ENCODE measurements at places on chromosomes 16 and 17.

DNA sequence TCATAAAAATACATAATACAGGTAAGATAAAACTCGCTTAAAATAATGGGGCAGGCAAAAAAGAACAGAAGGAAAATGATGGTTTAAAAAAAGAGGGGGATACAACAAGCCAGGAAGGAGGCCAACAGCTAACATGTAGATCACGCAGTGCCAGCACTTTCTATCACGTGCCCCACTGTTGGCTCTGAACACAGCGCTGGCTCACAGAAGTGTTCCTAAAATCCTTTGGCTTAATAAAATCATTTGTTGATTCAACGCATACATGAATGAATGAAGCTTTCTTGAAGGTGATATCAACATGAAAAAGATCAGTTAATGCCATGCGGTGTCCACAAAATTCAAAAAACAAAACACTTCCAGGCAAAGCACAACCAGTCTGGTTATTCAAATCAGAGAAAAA, 8.5 kb downstream of the ITGAE start:
- no peak for DNase-seq

DNA sequence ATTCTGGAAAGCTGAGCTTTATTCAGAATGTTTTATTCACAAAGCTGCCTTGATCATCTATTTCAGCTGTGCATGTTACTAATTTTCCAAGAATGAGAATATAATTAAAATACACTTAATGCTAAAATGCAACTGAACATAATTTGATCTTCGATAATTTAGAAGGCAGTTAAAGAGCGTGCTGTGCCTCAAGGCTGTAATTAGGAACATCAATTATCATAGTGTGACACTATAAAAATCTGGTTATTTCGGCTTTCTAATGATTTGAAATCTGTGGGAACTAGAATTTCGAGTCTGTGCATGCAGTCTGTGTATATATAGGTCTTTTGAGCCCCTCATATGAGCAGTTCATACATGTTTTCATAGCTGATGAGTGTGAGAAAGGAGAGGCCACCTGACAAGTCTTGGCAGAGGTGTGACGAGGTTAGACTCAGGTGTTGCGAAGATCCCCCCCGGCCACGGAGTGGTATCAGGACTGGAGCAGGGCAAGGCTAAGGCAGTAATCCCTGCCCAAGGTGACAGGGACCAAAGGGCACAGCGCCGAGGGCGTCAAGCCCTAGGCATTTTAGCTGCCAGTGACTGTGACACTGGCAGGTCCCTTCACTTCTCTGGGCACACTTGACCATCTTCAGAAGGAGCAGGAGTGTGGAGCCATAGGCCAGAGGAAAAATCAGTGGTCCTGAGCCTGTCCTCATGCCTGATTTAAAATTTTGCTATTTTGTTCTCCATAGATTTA, 328.5 kb downstream of the SNX29 start:
- no peak for DNase-seq

DNA sequence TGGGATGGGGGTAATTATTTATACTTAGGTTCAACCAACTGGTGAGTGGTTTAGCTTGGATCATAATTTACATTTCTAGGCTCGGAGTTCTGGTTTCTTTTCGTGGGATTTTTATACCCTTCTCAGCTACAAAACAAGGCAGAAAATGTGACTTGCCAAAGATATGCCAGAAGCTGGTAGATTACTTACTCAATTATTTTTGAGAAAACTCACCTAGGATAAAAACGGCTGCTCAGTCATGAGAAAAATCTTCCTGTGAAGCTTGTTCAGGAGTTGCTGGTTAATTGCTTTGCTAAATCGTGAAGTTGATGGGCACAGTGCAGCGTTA, 1.1 kb downstream of the NDEL1 start:
- DNase-seq: no peak

DNA sequence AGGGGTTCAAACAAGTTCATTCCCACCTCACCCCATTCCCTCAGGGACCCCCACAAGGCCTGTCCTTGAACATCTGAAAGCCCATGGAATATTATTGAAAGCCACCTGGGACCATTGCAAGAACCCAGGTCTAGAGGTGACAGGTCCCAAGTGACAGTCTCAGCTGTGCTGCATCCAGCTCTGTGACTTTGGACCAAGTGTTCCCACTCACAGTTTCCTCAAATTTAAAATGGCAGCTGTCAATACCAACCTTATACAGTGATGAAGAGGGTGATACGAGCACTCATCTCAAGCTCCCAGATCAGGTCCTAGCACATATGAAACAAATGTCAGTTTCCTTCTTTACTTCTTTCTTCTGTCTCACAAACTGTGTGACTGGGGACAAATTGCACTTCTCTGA, 9.1 kb downstream of the ERAL1 start:
- DNase-seq: no peak

DNA sequence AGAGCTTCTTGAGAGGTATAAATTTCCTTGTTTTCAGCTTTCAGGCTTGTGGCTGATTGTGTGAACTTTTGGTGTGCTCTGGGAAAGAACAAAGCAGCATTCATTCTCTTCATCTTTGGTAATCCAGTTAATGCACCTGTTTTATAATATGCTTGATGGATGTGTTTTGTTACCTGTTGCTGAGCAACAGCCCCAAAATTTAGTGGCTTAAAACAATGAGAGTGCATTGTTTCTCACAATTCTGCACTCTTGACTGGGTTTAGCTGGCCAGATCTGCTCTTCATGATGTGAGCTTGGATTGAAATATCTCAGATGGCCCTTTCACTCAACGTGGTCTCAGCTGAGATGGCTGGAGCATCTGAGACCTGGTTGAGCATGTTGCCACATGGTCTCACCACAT, 58.7 kb upstream of the NOL11 start:
- DNase-seq: no peak

GRCh38 chr17:9175700-9176467, 154.6 kb downstream of the NTN1 start:
- DNase-seq: no peak

DNA sequence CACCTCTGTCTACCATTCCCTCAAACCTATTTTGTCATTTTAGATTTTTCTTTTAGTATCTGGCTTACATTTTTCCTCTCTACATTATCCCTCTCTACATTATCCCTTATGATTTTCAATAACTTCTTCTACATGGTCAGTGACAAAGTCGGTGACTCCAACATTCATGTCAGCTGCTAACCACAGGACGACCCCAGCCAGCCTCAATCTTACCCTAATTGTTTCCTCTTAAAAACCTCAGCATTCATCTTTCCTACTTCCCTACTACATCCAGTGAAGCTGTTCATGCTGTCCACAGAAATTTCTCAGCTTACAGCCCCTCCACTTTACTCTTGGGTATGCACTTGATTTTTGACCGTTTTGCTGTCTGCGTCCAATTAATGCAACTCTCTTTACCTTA, 8.3 kb downstream of the MYH10 start:
- DNase-seq: no peak

DNA sequence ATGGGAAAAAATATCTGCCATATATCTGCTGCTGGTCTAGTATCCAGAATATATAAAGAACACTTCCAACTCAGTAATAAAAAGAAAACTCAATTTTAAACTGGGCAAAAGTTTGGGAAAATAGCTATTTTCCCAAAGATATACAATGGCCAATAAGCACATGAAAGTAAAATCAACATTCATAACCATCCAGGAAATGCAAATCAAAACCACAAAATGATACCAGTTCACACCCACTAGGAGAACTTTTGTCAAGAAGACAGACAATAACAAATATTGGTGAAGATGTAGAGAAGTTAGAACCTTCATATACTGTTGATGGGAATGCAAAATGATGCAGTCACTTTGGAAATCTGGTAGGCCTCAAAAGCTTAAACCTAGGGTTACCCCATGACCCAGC, 33.4 kb upstream of the RPRML start:
- no peak for DNase-seq

DNA sequence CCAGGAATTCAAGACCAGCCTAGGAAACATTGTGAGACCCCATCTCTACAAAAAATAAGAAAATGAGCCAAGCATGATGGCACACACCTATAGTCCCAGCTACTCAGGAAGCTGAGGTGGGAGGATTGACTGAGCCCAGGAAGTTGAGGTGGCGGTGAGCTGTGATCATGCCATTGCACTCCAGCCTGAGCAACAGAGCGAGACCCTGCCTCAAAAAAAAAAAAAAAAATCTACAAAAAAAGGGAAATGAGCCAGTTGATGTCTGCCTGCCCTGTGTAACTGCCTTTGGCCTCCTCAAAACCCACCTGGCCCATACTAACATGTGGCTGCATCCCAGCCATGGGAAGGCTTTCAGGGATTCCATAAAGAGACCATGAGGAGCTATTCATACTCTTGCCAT, 4.5 kb downstream of the RANBP10 start:
- DNase-seq: no peak

DNA sequence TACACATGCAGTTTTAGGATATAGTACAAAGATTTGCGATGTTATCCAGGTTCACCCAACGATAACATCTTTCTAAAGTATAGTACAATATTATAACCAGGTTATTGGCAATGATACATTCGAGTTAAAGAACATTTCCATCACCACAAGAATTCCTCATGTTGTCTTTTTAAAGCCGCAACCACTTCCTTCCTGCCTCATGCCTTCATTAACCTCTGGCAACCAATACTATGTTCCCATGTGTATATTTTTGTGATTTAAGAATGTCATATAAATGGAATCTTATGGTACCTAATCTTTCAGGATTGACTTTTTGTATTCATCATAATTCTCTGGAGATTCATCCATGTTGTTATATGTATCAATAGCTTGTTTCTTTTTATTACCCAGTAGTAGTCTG, 1183.2 kb downstream of the CDH11 start:
- no peak for DNase-seq

- no peak for DNase-seq
Measured at GRCh38 chr17:79915850-79916430, 76.7 kb upstream of the CBX4 start.

GRCh38 chr16:84786605-84787262, 33.1 kb upstream of the CRISPLD2 start:
- no peak for DNase-seq

GRCh38 chr16:58249388-58249779, 45.4 kb downstream of the PRSS54 start:
- DNase-seq: no peak
